ENCODE measurements at places on chromosomes 7 and 10. TPM values are rescaled to one million over a fixed set of nuclear protein-coding genes. Genes with fewer than 3 reads are reported as not detected.

DNA sequence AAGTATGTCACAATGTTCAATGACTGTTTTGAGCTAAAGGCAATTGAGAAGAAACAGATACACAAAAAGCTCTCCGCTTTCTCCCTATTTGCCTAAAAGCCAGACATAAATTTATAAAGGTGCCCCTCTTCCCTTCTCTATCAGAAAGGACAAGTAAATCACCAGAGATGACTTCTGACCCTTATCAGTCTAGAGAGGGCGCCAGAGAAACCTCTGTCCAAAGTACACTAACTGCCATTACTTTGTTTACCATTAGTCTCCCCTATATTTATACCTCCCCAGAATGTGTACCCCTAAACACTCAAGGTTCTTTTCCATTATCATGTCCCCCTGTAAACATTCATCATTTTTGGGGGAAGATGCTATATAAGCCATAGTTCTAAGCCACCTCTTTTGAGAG, 49.3 kb downstream of the TPK1 start:
- DNase-seq, result no peak

Gene CRTAC1
- 0.10 TPM for total RNA-seq

- DNase-seq, result no peak
These were observed 12.4 kb upstream of the FZD1 start for GRCh38 chr7:91251877-91252276.

GRCh38 chr10:6643962-6644361, 63.9 kb upstream of the PRKCQ start:
- DNase-seq, result no peak

DNA sequence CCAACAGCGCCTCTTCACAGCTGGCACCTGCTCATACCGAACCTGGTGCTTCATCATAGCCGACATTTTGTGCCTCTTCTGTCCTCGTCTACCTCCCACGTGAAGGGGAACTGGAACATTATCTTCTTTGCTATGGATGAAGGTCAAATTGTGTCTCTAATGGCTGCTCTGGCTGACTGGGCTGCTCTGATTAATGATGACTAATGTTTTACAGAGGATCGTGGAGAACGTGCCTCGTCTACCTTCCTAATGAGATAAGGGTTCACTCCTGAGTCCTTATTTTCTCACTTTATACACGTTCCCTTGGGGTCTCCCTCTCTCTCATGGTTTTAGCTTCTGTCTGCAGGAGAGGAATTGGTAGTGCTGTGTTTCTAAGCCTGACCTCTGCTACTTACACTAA, 420.3 kb downstream of the PHTF2 start:
- no peak for DNase-seq

- DNase-seq, result no peak
These were observed 130.2 kb downstream of the GPR37 start for GRCh38 chr7:124635416-124635815.

DNA sequence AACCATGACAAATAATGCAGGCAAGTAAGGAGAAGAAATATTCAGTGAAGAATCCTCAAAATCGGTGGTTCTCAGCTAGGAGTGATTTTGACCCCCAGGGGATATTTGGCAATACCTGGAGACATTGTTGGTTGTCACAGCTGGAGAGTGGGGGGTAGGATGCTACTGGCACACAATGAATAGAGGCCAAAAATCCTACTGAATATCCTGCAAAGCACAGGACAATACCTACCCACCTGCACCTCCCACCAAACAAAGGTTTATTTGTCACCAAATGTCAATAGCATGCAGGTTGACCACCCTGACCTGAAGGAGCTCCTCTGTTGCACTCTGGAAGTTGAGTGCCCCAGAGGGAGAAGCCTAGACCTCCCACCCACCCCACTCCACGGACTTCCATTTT, 1028.6 kb downstream of the CNTNAP2 start:
- DNase-seq, result no peak

Gene VPS26A
- total RNA-seq, result 23.9 TPM

GRCh38 chr10:649798-650440, 39.5 kb downstream of the DIP2C start:
- no peak for DNase-seq

GRCh38 chr7:124072603-124073309, 39.9 kb upstream of the TMEM229A start:
- DNase-seq, result no peak

DNA sequence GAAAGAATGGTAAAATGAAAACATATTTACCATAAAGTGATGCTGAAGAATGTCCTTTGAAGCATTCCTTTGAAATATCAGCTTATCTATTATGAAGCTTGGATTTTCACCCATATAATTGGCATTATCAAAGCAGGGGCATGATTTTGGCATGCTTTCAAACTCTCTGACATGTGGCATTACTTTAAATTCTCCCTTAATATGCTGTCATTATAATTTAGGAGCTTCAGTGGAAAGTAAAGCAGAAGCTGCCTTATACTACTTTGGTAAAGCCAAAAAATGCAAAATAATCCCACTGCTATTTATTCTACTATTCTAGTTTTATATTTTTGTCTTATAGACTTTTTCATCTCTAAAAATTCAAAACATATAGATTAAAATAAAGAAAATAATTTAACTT, 28.0 kb upstream of the HIBADH start:
- no peak for DNase-seq

- DNase-seq, result no peak
These were observed 703 bp upstream of the HILPDA start for GRCh38 chr7:128454808-128455542.

Gene FOXP2
- total RNA-seq, result not detected

Gene SLC18A3
- not detected for total RNA-seq

Gene AEBP1
- total RNA-seq, result 0.43 TPM

DNA sequence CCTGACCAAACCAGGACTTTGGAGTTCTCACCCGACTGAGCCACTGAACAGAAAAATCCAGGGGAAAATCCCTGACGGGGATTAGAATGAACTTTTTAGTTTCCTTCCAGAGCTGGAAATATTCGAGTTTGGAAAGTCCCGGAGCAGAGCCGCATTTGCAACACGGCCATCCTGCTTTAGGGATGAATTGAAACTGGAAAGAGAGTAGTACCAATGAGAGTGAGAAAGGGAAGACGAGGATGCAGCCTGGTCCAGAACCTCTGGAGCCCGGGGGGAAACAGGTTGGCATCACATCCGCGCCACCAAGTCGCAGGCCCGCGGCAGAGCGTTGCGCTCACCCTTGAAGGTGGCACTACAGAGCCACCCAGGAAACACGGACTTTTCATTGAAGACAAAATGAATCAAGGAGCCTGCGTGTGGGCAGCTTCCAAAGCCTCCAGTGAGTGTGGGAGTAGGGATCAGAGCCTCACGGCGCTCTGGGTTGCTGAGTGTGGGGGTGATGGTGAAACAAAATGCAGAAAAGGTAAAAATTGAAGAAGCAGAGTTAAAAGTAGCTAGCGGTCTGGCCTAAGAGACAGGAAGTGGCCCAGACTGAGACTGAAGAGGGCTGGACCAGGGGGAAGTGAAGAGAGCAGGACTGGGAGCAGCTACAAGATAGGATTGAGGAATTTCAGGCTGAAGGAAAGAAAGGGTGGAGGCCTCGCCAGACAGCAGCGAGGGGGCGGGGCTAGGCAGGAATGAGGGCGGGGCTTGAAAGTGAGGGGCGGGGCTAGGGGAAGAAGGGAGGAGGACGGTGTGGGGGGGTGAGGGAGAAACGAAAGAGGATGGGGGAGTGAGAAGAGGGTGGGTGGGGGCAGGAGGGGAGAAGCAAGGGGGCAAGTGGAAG, 1.8 kb downstream of the SMURF1 start:
- DNase-seq, result peak; percentile 63

Gene PLEKHS1
- not detected for total RNA-seq

GRCh38 chr10:32000937-32001336, 55.3 kb downstream of the KIF5B start:
- DNase-seq, result no peak

DNA sequence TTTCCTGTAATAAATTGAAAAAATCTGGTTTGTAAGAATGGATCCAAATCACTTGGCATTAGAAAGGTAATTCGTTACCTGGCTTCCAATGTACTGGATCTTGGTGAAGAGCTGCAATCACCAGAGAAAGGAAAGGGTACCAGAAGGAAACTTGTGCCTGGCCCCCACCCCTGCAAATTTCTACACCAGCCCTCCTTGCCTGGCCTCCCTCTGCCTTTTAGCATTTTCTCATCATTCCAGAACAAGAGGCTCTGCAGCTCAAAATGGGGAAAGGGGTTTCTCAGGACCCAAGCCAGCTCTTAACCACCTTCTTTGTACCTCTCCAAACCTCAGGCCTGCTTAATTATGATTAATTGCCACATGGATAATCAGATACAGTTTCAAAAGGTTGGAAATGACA, 612.8 kb upstream of the MGMT start:
- no peak for DNase-seq

GRCh38 chr7:100369105-100369504, 4.2 kb upstream of the PILRA start:
- DNase-seq, result no peak

- peak; percentile 9 for DNase-seq
These were observed 3.5 kb upstream of the GNGT1 start for GRCh38 chr7:93902777-93903423.

Gene INSYN2A
- total RNA-seq, result not detected

- no peak for DNase-seq
These were observed 25.8 kb downstream of the TMEM120A start for GRCh38 chr7:75968561-75969001.

Gene SERPINE1
- 103 TPM for total RNA-seq

- DNase-seq, result no peak
These were observed 230.7 kb downstream of the KCNMA1 start for GRCh38 chr10:77406764-77407430.

- no peak for DNase-seq
These were observed 40.9 kb upstream of the ST7 start for GRCh38 chr7:116912269-116912909.

- peak; percentile 10 for DNase-seq
These were observed 38.7 kb upstream of the PPP1R17 start for GRCh38 chr7:31648288-31648687.

GRCh38 chr10:119997429-119997828, 104.9 kb downstream of the SEC23IP start:
- DNase-seq, result no peak

GRCh38 chr10:89466599-89467035, 52.2 kb downstream of the IFIT5 start:
- no peak for DNase-seq

DNA sequence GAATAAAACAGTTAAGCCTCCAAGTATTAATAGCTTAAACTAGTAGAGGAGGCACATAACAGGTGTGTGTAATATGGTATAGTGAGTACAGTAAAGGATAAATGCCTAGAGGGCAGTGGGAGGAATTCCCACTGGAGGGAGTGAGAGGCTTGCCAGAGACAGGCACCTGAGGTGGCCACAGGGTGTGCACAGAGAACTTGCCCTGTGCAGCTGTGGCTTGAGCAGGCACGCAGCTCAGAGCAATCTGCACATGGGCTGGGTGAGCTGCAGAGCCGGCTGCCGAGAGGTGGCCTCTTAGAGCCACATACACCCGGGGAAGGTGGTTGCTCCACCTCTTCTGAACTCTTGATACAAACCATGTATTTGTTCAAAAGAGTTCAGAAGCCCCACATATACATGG, 237.1 kb downstream of the COBL start:
- DNase-seq, result no peak

- DNase-seq, result no peak
These were observed 67.6 kb downstream of the DOCK1 start for GRCh38 chr10:126972635-126973414.

- no peak for DNase-seq
These were observed 41.7 kb upstream of the WNT2 start for GRCh38 chr7:117364339-117365080.

Gene GBX1
- 0.37 TPM for total RNA-seq

- DNase-seq, result no peak
These were observed 41.4 kb upstream of the NPFFR1 start for GRCh38 chr10:70324951-70325781.

DNA sequence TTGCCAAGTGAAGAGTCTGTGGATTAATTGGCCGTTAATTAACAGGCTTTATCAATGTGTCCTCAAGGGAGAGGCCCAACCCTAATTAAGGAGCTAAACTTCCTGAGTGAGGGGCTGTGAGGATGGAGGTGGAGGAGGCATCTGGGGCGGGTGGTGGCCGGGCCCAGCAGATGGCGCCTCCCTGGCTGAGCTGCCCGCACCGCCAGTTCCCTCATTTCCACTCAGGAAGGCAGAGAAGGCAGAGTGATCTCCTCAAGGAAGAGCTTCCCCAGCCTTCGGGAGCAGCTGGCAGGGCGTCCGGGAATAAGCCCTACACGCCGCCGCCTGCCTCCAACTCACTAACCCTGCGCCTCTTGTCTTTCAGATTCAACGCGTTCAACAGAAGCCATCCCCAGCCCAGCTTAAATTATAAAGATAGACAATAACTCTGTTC, 112.2 kb downstream of the CYTH3 start:
- DNase-seq, result peak; percentile 75

GRCh38 chr10:22913474-22914092, 14.3 kb upstream of the ARMC3 start:
- no peak for DNase-seq

DNA sequence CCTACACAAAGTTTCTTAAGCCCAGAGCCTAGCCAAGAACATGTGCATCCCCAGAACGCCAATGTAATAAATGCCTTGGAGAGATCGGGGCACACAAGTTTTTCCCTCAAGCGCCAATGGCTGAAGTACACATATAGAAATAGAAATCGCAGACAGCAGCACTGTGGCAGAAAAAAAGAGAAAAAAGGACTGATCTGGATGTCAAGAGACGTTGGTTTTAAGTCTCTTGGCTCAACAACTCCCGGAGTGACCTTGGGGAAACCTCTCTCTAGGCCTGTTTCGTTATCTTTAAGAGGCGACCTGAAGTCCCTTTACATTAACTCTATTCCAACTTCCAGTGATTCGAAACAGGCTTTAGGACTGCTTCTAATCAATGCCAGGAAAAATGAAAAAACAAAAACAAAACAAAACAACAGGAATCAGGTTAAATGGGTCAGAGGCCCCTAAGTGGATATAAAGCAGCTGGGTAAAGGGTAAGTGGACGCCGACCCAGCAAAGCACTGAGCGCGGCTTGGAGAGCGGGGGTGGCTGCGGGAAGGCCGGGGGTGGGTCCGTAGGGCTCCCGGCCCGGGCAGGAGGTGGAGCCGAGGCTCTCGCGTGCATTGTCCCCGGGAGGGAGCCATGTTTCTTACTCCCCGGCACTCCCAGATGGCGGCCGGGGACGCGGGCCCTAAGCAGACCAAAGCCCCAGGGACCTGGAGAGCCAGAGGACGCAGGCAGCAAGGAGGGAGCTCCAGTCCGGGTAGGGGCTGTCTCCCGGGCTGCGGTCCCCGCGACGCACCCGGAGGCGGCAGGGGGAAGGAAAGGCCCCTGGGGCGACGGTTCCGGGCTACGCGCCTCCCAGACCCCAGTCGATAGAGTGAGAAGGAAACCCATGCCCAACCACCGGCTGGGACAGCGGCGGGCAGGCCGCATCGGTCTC, 757 bp downstream of the EIF3A start:
- peak; percentile 52 for DNase-seq

- peak; percentile 80 for DNase-seq
These were observed 5.5 kb upstream of the SLC25A13 start for GRCh38 chr7:96327429-96327828.

DNA sequence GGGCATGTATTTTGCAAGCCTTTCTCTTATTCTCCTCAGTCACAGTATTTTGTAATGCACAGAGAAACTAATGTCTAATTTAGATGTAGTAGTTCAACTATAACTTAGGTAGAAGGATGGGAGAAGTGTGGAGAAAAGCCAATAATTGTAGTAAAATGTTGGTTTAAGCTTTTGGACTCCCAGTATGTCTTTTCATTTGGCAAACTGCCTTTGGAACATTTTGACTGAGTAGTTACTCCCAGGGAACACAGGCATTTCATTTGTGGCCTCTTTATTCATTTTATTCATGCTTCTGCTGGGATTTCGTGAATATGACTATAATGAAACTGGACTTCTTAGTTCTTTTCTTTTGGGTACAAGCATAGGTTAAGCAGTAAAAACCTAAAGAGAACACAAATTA, 79.0 kb downstream of the EXOC4 start:
- peak; percentile 35 for DNase-seq

GRCh38 chr7:142885311-142886230, at the start of gene TRPV6:
TRPV6 (minus strand) TSS chr7:142885745.
- peak; percentile 59 for DNase-seq
